Ammon's horn (tissue), 1 donor: ENCODE measurements at places on chromosomes 16 and 17.
A peak's percentile ranks its signal among the peaks of the same experiment; 100 is the strongest.

GRCh38 chr17:41530062-41531048 is 2.2 kb upstream of the KRT19 start:
- DNase-seq = no peak

GRCh38 chr17:8994319-8994718 is 27.0 kb upstream of the NTN1 start:
- DNase-seq = peak; percentile 64

GRCh38 chr16:2252806-2253148 is 1.4 kb upstream of the ECI1 start:
- DNase-seq = no peak

GRCh38 chr17:60864708-60865005 is 187.0 kb downstream of the BCAS3 start:
- DNase-seq = no peak

GRCh38 chr17:76584427-76585032 is 1.1 kb downstream of the ST6GALNAC2 start:
- DNase-seq = no peak

DNA sequence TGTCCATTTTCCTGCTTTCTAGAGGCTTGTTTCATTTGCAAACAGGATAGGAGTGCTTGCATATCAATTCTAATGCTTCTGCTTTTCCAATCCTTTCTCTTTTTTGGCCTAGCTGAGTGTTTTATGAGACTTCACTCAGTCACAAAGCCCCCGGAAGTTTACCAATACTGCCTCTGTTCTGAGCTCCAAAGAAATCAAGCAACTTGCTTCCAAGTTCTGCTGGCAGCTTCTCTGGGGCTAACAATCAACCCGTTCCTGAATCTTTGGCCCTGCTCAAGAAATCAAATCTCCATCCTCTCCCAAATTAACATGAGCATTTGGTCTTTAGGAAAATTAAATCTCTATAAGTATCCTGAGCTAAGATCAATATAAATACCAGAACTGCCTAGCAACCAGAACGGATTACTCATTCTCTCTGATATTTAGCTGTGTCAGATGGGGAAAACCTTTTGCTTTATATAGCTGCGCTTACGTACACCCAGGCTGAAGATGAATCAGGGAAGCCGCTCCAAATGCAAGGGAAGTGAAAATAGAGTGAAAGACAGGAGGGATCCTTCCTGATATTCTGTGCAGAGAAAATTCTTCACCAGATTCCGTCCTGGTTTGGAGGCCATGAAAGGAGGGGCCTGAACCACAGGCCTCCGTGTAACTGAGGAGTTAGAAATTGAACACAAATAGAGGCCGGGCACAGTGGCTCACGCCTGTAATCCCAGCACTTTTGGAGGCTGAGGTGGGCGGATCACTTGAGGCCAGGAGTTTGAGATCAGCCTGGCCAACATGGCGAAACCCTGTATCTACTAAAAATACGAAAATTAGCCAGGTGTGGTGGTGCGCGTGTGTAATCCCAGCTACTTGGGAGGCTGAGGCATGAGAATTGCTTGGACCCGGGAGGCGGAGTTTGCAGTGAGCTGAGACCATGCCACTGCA is 23.3 kb upstream of the GRB2 start:
- peak; percentile 74 for DNase-seq

DNA sequence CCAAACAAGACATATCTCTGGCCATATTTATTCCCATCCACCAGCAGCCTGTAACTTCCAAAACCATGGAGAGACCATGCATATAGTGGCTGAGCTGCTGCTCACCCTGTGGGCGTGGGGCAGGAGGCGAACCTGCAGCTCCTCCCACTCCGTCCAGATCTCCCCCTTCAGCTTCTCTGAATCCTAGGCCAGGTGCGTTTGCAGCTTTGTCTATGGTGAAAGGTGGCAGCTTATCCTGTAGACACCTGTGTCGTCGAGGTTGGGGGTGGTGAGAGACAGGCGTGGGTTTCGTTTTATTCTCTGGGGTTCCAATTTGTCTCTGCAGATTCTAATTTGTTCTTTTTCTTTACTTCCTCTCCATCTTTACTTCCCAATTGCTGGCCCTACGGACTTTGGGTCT is 9.7 kb upstream of the ANKS4B start:
- DNase-seq = no peak

- DNase-seq = no peak
These were observed 256.0 kb upstream of the MAF start for GRCh38 chr16:79856581-79856980.

- no peak for DNase-seq
These were observed 189.0 kb upstream of the CIBAR2 start for GRCh38 chr16:85301231-85301630.

DNA sequence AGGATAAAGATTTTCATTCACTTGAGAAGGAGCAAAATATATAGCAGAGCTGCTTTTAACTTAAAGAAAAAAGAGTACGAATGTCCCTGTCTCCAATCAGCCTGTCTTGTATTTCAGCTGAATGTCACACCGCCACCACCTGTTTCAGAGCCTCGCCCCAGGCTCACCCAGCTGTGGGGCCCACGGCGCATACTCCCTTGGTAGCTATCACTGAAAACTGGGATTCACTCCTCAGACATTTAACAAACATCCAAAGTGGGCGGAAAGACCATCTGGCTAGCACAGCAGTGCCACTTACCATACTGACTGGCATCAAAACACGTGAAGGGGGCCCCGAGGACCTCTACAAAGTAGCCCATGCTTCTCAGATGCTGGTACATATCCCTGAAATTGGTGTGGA is 25.4 kb upstream of the SLC38A8 start:
- no peak for DNase-seq

DNA sequence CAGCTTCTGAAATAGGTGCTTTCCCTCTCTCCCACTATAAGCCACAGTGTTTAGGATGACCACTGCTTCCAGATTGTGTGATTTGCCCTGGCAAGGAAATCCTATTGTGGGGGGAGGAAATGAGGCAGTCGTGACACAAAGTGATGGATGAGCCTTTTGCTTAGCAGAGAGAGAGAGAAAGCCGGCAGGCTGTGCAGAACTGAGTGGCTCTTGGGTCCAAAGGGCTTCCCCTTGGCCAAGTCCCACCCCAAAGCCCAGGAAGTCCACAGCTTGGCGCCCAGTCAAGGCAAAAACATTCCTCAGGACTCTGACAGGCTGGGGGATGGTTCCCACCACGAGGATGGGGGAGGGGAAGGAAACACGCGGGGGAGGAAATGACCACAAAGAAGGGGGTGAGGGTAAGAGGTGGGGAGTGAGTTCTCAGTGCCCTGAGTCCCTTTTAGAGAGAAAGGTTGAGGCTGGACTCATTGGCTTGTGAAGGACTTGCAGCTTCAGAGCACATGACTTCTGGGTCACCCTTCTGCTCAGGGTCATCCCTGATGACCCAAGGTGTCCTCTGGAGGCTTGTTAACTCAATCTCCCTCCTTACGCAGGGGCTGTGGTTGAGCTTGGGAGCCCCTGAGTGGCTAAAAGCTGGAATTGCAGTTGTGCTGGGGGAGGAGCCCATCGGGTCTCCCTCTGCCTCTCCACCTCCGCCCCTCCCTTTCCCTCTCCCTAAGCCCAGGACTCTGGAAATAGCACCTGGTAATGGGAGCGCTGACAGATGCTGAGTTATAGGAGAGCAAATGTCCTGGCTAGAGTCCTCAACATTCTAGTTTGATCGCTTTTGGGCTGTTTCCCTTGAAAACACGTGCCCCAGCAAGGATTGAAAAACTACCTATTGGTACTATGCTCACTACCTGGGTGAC is 10.3 kb upstream of the MSL1 start:
- DNase-seq = peak; percentile 94

- peak; percentile 47 for DNase-seq
These were observed 402.7 kb upstream of the TNRC6C start for GRCh38 chr17:77555741-77556291.

DNA sequence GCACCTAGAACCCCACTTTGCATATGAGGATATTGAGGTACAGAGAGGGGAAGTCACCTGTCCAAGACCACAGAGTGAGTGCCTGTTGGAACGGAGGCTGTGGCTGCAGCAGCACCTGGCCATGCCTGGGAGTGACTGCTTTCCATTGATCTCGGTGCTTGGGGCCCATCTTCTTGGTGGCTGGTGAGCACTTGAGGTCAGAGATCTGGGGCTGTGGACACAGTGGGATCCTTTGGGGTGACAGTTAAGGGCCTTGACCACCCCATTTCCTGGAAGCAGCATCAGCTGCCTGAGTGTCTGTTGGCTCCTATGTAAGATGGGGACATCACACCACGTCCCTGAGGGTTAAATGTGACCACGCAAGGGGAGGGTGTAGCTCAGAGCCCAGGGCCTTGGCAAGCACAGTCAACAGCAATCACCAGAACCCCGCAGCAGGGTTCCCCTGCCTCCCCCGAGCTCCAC is 111.7 kb downstream of the IRF8 start:
- no peak for DNase-seq

- no peak for DNase-seq
These were observed 36.3 kb downstream of the NOL11 start for GRCh38 chr17:67754001-67754400.
